ENCODE measurements at places on chromosomes 6 and 20.

DNA sequence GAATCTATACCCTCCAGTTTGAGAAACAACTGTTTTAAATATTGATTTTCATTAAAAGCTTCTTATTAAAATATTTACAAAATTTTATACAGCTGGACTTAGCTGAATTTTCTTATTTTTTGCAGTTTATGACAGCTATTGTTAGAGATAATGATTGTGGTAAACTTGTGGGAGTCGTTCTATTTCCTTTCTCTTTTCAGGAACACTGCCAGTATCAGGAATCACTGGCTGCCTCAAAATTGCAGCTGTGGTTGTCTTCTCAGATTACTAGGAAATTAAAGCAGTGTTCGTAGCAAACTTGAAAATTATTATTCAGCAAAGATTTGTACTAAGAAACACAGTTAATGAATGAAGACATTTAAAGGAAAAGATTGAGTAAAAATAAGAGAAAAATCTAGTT lies 311.0 kb downstream of the CENPW start:
- peaks cover 5% of the 10 kb centered on the region for H3K4me1 ChIP-seq
- H3K36me3 ChIP-seq = peaks cover 19% of the 10 kb centered on the region
- no peak overlapping the region for H3K4me3 ChIP-seq
- peak overlapping the region; percentile 68 for H3K27ac ChIP-seq

- H3K36me3 ChIP-seq = no peaks in the 10 kb centered on the region
- no peak overlapping the region for H3K27ac ChIP-seq
- peaks cover 12% of the 10 kb centered on the region for H3K27me3 ChIP-seq
- no peak for DNase-seq
- H3K4me3 ChIP-seq = no peak overlapping the region
- H3K4me1 ChIP-seq = peaks cover 16% of the 10 kb centered on the region
Measured at GRCh38 chr6:25222006-25222678, 57.0 kb upstream of the CARMIL1 start.

DNA sequence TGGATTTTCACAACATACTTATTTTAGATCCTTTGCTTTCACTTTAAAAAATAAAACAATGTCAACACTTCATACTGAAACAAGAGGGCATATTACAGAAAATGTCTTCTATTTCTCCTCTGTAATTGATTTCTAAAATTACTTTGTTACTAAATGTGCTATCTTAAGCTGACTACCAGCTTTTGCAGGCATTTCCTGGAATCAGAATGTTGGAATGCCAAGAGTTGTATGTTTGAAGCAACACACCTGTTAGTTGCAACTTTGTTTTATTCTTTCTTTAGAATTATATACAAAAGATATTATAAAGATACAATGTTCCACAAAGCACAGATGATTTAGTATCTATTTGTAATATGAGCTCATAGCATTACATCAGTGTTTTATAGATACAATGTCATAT lies 62.5 kb upstream of the TMEM170B start:
- H3K36me3 ChIP-seq = no peaks in the 10 kb centered on the region
- peaks cover 15% of the 10 kb centered on the region for H3K4me1 ChIP-seq
- H3K27ac ChIP-seq = no peak overlapping the region
- DNase-seq = no peak

DNA sequence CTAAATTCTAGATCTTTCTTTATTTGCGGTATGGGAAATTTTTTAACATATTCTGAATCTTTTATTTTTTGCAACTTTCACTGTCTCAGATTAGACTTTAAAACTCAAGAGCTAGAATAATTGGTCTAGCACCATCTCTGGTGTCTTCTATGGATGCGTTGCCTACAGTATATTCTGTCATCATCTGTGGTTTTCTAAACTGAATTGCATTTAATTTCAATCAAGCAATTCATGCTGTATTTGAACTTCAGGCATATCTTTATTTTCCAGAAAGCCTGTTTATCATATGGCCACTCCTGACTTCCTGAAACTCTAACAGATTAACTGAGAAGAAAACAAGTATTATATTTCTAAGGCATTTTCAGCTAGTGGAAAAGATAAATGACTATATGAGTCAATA lies 281.6 kb downstream of the PLCB1 start:
- no peak overlapping the region for H3K27ac ChIP-seq
- H3K36me3 ChIP-seq = no peaks in the 10 kb centered on the region
- H3K4me3 ChIP-seq = no peak overlapping the region
- no peaks in the 10 kb centered on the region for H3K27me3 ChIP-seq

- no peaks in the 10 kb centered on the region for H3K36me3 ChIP-seq
- H3K27ac ChIP-seq = peak overlapping the region; percentile 60
- peaks cover 20% of the 10 kb centered on the region for H3K4me1 ChIP-seq
- peaks cover 2% of the 10 kb centered on the region for H3K27me3 ChIP-seq
Measured at GRCh38 chr6:141729146-141729545, 403.6 kb upstream of the GJE1 start.

DNA sequence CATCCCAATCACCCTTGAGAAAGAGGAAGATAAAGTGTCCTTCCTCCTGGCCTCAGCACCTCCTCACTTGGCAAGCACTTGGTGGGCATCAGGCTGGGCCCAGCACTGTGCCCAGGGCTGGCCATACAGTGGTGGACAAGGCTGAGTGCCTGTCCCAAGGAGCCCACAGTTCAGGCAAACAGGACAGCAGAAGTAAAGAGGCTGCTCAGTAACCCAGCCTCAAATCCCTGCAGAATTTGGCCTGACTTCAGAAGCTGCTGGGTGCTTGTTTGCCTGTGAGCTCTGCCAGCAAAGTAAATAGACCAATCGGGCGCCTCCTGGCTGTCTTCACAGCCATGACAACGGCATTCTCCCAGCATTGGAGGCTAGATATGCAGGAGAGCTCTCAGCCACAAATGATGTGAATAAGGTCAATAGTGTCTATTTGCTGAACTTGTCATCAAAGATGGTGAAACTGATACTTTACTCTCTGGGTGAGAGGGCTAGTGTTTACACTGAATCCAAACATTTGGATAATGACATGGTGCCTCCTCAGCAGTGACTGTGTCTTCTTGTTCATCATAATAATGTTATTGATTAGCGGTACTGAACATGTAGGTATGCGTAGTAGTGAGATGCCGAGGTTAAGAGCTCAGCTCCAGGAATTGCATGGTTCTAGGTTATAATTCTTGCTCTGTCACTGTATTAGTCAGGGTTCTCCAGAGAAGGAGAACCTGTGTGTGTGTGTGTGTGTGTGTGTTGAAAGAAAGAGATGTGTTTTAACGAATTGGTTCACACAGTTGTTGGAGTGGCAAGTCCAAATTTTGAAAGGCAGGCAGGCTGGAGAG lies 36.9 kb upstream of the FANCE start:
- H3K27ac ChIP-seq = peak overlapping the region; percentile 88
- H3K4me3 ChIP-seq = no peak overlapping the region
- H3K4me1 ChIP-seq = peaks cover 31% of the 10 kb centered on the region
- peaks cover 34% of the 10 kb centered on the region for H3K36me3 ChIP-seq
- H3K27me3 ChIP-seq = peaks cover 4% of the 10 kb centered on the region

DNA sequence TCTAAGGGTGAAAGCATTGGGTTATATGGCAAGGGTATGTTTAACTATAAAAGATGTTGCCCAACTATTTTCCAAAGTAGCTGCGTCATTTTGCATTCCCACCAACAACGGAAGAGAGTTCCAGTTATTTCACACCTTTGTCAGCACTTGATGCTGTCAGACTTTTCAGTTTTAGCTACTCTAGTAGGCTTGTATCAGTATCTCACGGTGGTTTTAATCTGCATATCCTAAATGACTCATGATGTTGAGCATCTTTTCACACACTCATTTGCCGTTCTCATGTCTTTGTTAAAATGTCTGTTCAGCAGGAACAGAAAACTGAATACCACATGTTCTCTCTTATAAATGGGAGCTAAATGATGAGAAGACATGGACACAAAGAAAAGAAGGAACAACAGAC lies 122.3 kb downstream of the RNASET2 start:
- no peak for DNase-seq
- H3K36me3 ChIP-seq = no peaks in the 10 kb centered on the region
- no peak overlapping the region for H3K4me3 ChIP-seq
- peaks cover 6% of the 10 kb centered on the region for H3K4me1 ChIP-seq
- H3K27ac ChIP-seq = no peak overlapping the region
- H3K27me3 ChIP-seq = peaks cover 11% of the 10 kb centered on the region

GRCh38 chr6:38259736-38260135 lies 380.0 kb downstream of the BTBD9 start:
- peaks cover 28% of the 10 kb centered on the region for H3K4me1 ChIP-seq
- no peak overlapping the region for H3K27ac ChIP-seq
- H3K4me3 ChIP-seq = no peak overlapping the region
- H3K27me3 ChIP-seq = no peaks in the 10 kb centered on the region
- no peak for DNase-seq
- peaks cover 13% of the 10 kb centered on the region for H3K36me3 ChIP-seq

DNA sequence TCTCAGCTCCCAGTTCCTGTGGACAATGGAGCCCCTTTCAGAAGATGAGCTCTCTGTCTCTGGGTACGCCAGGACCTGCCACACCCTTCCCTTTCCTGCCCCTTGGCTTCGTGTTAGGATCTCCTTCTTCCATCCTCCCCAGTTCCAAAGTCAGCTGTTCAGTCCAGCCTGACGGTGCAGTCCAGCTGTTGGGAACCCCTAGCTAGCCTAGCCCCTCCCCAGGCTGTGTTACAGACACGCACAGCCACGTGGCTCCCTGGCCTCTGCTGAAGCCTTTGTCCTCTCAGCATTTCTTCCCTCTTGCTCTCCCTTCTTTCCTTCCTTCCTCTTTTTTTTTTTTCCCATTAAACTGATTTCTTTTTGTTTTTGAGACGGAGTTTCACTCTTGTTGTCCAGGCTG lies 12.4 kb upstream of the TFAP2C start:
- peak overlapping the region; percentile 2 for H3K27ac ChIP-seq
- H3K27me3 ChIP-seq = peaks cover 22% of the 10 kb centered on the region
- H3K4me3 ChIP-seq = no peak overlapping the region
- H3K36me3 ChIP-seq = no peaks in the 10 kb centered on the region
- DNase-seq = no peak

DNA sequence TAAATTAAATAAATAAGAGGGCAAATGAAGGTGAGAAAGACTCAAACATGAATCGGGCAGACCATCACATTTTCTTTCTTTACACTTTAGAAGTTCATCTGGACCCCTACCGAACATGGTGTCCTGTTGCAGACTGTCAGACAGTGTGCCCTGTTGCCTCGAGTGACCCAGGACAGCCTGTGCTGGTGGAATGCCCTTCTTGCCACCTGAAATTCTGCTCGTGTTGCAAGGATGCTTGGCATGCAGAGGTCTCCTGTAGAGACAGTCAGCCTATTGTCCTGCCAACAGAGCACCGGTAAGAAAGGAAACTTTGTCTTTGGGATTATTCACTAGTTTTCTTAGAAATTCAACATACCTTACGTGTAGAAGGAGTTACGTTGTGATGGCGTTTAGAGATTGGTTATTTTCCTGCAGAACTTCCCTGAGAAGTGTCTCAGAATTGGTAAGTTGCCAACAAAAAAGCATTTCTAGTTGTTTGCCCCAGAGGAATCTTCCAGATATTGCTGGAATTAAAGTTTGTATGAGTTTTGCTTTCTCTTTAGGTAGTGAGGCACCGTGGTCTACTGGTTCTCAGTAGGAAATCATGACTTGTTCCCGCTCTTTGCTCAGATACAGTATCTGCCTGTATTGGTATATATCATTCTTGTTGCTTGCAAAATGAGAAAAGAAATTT lies 70.1 kb downstream of the RNF144B start:
- H3K36me3 ChIP-seq = no peaks in the 10 kb centered on the region
- no peak overlapping the region for H3K27ac ChIP-seq

DNA sequence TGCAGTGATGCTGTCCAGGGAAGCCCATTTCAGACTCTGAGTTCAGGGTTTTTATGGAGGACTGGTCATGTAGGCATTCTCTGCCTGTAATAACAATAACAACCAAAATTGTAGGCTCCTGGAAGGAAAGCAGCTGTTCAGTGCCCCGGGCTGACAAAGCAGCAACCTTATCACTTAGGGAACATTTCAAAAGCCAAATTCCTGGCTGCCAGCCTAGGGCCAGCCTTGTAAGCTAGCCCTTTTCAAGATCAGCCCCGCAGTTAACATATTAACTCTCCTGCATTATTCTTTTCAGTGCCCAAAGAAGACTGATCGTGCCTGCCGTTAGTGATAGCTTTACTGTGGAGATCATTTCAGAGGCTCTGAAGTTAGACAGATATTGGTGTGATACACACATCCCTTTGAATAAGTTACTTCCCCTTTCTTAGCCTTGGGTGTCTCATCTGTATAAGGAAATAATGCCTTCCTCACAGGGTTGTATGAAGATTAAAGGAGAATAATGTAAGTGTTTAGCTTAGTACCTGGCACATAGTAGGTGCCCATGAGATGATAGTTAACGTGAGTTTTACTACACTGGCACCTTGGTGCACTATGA lies 44.1 kb downstream of the CTNNBL1 start:
- no peak overlapping the region for H3K27ac ChIP-seq
- peaks cover 47% of the 10 kb centered on the region for H3K36me3 ChIP-seq
- H3K4me3 ChIP-seq = no peak overlapping the region
- DNase-seq = no peak
- H3K27me3 ChIP-seq = no peaks in the 10 kb centered on the region
- peaks cover 21% of the 10 kb centered on the region for H3K4me1 ChIP-seq

- peaks cover 40% of the 10 kb centered on the region for H3K4me1 ChIP-seq
- no peaks in the 10 kb centered on the region for H3K36me3 ChIP-seq
- no peak overlapping the region for H3K27ac ChIP-seq
- H3K4me3 ChIP-seq = no peak overlapping the region
Measured at GRCh38 chr20:40565682-40566040, 123.4 kb downstream of the MAFB start.

DNA sequence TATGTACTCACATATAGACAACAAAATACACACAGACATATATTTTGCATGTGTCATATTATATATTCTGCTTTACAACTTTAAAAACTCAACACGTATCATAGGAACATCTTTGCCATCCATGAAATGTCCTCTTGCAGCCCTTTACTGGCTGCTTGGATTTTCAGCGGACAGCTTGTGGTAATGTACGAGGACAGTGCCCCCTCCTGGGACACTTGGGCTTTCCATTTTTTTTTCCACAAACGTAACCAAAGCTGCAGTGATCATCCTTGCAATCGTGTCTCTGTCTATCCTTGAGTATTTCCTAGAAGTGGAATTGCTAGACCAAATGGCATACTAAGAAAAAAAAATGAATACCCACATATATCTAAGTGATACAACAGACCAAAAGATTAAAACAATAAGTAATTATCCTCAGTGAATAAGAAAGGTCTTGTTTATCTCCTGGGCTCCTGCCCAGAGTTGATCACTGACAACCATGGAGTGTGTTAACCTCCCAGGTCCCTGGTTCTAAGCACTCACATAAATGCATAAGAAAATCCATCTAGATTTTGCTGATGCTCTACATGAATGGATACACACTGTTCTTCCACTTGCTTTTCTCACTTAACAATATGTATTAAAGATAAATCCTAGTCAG lies 18.1 kb downstream of the BPI start:
- no peaks in the 10 kb centered on the region for H3K36me3 ChIP-seq
- H3K27me3 ChIP-seq = peaks cover 78% of the 10 kb centered on the region
- H3K27ac ChIP-seq = no peak overlapping the region
- DNase-seq = peak; percentile 50
- no peak overlapping the region for H3K4me3 ChIP-seq

- no peak for DNase-seq
- H3K27me3 ChIP-seq = peaks cover 18% of the 10 kb centered on the region
Measured at GRCh38 chr6:33820784-33821520, 17.1 kb upstream of the MLN start.

Measured in nephron progenitor cell (in vitro differentiated cells).